ENCODE measurements at places on chromosomes 7 and 10.
A peak's percentile ranks its signal among the peaks of the same experiment; 100 is the strongest.

DNA sequence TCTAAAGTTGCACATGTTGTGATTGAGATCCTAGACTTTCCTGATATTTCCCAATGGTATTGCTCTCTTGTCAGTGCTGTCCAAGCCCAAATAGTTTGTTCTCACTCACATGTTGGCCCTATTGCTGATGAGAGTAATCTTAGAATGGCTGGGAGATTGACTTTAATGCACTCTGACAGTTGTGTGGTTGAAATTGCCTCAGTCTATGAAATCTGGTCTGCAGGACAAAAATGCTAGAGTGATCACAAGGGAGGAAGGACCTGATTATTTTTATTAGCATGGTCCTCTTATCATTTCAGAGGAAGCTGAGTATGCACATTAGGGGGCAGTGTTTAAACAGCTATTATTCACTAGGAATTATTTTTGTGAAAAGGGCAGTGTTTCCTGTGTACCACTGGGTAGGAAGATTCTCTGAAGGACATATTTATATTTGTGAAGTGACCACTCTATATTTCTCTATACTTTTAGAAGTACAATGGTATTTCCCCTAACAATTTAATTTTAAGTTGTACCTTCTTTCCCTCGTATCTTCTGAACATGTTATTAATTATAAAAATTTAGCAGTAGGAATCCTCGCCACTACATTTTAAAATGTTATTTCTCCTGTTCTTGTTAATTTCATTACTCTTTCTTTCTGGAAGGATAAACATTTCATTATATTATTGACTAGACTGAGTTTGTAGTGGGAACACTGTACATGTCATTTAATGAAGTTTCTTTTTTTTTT lies 64.4 kb downstream of the SUGCT start:
- no peak for DNase-seq

- no peak for DNase-seq
These were observed 94.8 kb downstream of the KIAA1217 start for GRCh38 chr10:24303522-24304310.

DNA sequence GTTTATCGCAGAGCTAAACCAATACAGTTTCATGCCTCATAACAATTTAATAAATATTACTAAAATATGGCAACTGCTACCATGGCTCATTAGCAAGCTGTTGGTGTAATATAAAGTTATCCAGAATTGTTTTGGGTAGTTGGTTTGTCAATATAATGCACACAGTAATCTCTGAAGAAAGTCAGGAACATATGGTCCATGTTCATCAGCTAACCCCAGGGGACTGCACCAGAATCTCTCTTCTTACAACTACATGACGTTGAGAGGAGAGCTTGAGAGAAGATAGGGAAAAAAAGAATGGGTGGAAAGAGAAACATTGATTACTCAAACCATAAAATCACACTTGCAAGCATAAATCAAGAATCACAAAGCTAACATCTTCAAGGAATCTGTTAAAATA lies 333.7 kb downstream of the NRG3 start:
- DNase-seq: no peak

- no peak for DNase-seq
These were observed 26.6 kb upstream of the FAM180A start for GRCh38 chr7:135775230-135775629.

DNA sequence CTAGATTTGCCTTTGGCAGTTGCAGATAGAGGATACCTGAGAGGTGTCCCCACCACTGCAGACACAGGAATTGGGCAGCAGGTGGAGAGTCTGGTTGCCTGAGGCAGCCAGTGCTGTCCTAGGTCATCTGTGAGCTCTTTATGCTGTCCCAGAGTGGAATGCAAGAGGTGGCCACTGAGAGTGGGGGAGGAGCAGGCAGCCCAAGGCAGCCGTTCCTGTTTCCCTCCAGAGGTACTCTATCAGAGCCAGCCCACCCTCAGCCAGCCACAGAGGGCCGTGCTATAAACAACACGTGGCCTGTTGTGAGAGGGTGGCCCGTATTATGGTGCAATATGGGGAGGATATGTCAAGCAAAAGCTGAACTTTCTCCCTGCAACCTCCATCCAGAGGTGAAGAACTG lies 8.5 kb downstream of the LRRC18 start:
- no peak for DNase-seq

GRCh38 chr7:50768485-50769474 lies 13.9 kb downstream of the GRB10 start:
- DNase-seq: no peak

GRCh38 chr10:116104210-116104932 lies 168.6 kb downstream of the GFRA1 start:
- no peak for DNase-seq

GRCh38 chr7:71974611-71975010 lies 437.5 kb downstream of the CALN1 start:
- no peak for DNase-seq

DNA sequence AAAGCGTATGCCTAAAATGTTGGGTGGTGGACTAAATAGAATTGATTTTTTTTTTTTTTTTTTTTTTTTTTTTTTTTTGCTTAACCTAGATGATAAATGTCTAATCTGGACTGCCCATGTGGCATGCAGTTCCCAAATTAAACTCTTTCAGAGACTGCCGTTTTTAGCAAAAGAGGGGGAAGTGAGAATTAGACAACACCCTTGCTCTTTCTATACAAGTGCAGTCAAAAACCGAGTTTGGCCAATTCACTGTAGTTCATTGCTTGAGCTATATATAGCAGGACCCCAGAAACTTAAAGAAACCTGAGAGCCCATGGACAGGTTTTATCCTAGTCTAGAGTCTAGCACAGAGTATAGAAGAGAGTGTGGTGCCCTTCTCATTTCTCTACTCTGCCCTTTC lies 141.9 kb downstream of the GRM3 start:
- DNase-seq: no peak

GRCh38 chr7:2508327-2509215 lies 11.0 kb upstream of the LFNG start:
- peak; percentile 61 for DNase-seq

GRCh38 chr10:819816-820215 lies 111.7 kb downstream of the LARP4B start:
- DNase-seq: no peak

DNA sequence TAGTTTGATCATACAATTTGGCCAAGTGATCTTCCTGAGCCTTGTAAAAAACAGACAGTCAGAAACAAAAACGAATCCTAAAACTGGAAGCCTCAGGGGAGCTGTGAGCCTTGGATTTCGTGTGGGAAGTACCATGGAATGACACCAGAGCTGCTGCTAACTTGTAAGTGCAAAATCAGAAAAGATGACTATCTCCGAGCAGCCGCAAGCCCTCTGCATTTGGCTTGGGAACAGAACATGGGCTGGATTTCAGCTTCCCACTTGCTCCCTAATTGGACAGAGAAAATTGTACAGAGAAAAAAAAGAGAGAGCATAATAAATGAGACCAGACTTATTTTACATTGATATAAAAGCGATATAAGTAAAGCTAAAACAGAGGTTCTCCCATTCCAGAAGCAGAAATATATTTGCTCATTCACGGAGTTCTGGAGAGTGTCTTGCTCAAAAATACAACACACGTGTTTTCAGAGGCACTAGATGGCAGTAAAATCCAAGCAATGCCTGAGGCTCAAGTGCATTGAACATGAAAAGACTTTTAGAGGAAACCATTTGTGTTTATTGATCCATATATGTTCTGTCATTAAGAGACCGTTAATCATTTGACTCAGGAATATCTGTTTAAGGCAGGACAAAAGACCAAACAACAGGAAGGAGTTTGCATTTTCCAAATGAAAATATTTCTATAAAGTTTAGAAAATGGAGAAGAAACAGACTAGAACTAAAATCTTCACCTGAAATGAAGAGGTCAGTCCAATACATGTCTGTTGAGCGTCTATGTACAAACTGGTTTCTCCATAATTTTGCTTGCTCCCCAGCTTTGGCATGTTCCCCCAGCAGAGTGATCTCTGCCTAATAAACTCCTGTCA lies 78.3 kb upstream of the SLC26A5 start:
- no peak for DNase-seq

DNA sequence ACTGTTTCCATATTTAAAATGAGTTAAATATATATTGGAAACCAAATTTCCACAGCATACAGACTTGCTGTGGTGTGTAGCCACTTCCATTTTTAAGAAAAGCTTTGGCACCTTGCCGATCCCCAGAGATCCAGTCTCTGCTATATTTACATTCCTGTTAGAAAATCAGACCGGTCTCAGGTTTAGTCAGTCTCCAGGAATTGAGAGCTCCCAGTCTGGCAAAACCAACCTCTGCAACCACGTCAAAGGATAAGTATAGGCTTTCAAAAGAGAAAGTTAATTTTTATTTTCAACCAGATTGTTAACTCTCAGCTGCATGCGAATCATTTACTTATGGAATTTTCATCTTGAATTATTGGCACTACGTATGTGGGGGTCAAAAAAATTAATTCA lies 28.2 kb downstream of the PUS7 start:
- no peak for DNase-seq

DNA sequence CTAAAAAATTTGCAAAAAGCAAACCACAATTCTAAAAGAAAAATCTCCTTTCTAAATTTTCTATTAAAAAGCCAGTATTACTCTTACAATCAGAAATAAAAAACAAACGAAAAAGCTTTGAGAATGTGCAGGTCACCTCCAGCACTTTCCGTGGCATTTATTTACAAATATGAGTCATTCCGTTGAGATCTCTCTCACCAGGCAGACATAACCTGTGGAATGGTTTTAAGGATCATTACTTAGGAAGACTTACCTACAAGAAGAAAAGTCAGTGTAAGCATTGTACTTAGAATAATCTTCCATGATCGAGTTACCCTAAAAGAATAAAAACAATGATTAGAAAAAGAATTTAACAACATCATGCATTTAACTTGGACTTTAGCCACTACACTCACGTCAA lies 3.3 kb downstream of the SUN3 start:
- no peak for DNase-seq

DNA sequence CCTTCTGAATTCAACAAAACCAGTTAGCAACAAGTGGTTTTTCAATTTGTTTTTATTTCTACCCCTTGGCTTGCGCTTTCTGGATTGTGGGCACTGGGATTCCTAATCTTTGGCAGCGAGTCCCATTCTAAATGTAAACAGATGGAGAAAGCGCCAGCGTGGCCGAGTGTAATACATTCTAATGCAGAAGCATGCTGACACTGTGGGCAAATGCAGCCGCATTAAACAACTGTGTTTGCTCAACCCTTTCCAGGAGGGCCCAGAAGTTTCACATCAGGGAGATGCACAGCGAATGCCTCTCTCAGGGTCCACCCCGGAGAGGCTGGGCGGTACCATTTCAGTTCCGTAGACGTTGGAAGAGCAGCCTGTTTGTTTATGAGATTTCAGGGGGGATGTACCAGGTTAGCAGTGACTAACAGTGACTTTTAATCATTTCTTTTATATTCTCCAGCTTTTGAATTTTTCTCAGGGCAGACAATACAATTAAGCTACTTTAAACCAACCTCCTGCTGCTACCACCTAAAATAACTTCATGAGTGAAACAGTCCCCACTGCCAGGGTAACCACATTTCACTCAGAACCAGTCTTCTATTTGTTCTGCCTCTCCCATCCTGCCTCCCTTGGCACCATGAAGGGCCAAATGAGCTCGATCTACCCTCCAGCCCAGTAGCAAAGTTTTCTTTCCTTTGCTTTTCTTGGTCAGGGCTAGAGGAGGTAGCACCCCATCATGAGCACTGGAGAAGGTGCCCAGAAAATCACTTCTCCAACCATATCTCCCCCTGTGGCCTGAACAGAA lies 164.2 kb upstream of the ITGB1 start:
- no peak for DNase-seq

DNA sequence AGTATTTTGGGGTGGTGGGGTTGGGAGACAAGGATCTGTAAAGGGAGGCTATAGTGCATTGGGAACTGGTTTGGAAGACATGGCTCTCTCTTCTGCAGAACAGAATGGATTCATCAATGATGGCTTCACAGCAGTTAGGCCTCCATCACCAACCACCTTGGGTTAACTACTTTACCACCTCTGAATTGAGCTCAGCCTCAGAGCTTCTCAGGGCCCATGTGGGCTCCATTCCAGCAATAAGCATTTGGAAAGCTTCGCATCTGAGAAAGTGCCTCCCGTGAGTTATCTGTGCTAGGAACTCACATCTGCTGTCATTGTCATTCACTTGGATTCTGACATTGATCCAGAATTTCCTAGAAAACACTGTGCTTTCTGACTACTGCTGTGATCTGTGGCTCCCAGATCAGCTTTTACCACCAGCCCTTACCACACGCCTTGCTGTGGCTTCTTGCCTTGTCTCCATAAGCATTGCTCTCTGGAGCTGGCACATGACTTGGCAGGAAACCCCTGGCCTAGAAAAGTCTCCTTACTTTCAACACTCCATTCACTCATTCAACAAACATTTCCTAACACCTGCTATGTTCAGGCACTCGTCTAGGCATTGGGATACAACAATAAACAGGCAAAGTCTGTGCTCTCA lies 70.7 kb upstream of the ADO start:
- DNase-seq: no peak

DNA sequence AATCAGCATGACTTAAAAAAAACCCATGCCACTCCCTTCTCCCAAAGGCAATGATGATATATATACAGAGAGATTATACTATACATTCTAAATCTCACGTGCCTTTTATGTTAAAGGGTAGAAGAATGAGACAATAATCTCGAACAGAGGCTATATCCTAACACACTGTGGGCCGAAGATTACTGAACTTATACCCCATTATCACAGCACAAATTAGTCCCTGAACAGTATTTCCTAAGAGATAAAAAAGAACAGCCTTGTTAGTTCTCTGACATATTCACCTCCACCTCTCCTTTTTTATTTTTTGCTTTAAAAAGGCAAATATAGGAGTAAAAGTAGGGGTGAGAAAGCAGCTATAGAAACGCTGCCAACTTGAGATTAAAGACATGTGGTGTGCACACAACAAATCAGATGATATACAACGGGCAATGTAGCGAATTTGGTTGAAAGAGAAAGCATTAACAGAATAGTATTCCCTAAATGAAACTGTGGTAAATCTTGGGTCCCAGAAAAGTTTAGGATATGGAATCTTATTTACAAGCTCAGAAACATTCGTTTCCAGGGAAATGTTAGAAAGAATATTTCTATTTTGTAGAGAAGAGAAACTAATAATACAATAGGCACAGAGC lies 69.5 kb downstream of the JMJD1C start:
- no peak for DNase-seq

DNA sequence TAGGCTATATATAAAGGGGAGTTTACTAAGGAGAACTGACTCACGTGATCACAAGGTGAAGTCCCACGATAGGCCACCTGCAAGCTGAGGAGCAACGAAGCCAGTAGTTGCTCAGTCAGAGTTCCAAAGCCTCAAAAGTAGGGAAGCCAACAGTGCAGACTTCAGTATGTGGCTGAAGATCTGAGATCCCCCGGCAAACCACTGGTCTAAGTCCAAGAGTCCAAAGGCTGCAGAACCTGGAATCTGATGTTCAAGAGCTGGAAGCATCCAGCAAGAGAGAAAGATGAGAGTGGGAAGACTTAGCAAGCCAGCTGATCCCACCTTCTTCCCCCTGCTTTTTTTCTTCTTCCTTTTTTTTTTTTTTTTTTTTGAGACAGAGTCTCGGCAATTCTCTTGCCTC lies 27.0 kb upstream of the GSDME start:
- no peak for DNase-seq

DNA sequence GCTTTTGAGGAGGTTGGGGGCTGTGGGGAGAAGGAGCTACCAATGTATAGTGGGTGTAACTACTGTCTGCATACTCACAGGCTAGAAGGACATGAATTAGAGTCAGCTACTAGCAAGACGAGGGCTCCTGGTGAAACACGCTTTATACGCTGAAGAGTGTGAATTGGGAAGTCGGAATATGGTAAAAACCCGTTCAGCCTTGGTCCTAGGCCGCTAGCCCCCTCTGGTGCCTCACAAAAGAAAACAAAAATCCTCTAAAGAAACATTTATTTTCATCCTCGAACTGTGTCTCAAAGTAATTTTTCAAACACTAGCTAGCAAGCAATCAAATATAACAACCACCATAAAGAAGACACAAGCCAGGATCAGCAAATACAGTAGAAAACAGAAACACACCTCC lies 338.1 kb upstream of the SEMA3C start:
- no peak for DNase-seq

Data from NCI-H2029 (cell line).